ENCODE measurements at places on chromosomes 16 and 17.

- DNase-seq: no peak
Measured at GRCh38 chr17:28961391-28961790, 10.1 kb upstream of the PHF12 start.

GRCh38 chr17:6381526-6382465 lies 53.1 kb downstream of the AIPL1 start:
- no peak for DNase-seq

DNA sequence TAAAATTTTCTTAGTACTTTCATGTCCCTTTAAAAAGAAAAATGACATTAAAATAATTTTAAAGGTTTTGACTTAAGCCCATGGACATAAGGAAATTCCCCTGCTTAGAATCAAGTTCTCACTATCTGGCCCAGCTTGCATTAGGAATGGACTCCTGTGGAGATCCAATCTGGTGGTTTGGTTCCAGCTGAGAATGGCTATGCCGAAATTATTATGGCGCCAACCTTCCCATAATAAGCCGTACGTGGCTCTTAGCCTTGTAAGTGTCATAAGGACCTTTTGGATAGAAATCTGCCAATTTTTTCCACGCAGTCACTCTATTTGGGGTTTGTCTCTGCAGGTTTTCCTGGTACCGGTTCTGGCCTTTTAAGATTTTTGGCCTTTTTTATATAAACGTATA lies 262.1 kb upstream of the MAF start:
- DNase-seq: no peak

- DNase-seq: no peak
Measured at GRCh38 chr17:81952792-81953228, 5.8 kb upstream of the MYADML2 start.

GRCh38 chr16:14179116-14179515 lies 108.0 kb downstream of the MRTFB start:
- DNase-seq: no peak

DNA sequence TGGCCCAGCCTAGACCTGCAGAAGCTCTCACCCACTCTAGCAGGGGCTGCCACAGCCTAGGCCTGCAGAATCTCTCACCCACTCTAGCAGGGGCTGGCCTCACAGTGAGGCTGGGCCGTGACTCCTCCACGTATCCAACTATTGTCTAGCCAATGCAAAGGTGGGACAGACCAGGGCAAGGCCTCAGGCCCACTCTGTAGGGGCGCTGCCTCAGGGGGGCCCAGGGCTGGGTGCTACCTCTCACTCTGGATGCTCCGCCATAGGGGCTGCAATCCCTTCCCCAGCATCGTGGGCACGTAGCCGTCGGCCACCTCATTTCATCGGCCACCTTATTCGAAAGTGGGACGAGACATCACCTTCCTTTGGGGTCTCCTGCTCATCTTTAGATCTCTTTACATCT lies 51.7 kb downstream of the RPH3AL start:
- DNase-seq: no peak

DNA sequence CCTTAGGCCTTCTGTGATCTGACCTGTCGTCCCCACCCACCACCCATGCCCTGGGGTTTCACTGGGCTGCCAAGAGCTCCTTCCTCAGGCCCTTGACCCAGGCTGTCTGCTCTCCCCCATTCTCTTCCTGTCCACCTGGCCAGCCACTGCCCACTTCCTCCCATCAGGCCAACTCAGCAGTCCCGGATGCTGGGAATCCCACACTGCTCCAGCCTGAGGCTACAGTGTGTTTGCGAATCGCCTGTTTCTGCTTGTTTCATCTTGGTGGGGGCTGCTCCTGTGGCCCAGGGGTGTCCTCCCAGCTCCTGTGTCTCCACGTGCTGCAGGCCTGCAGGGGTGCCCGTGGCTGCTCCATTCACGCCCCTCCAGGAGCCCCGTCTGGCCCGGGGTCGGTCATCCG lies 839 bp upstream of the METRN start:
- no peak for DNase-seq

DNA sequence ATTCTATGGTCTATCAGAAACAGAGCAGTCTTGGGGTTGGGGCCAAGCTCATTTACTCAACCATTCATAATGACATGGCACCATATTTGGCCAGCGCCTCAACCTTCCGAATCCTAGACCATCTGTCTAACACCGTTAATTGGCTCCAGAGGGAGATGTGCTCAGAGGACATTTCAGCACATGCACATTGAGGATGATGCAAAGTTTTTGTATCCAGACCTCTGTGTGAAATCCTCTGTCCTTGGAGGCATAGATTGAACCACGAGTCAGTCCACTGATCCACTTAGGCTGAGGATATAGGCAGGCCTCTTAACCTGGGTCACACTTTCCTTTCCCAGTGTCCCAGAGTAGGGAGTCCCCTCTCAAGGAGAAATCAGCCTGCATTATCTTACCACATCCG lies 85.5 kb downstream of the SHISA6 start:
- no peak for DNase-seq

DNA sequence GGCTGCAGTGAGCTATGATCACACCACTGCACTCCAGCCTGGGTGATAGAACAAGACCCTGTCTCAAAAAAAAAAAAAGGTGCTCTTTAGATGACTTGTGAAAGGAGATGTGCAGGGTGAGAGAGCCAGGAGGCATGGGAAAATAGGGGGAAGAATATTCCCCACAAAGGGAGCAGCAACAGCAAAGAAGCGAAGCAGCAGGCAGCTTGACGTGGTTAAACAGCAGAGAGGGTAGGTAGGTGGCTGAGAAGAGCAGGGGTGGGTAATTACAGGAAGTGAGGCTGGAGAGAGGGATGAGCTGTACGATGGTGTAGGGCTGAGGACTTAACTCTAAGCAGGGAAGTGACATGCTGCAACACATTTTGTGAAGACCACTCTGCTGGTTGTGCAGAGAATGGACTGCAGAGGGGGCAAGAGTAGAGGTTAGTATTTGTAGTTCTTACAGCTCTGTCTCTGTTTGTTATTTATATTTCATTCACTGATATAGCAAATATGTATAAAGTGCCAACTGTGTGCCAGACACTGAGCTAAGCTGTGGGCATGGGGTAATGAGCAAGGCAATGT lies 1.6 kb downstream of the HEATR3 start:
- DNase-seq: peak; percentile 71

GRCh38 chr17:6811510-6811909 lies 20.0 kb downstream of the TEKT1 start:
- no peak for DNase-seq

GRCh38 chr17:37026531-37026869 lies 77.7 kb downstream of the AATF start:
- no peak for DNase-seq

DNA sequence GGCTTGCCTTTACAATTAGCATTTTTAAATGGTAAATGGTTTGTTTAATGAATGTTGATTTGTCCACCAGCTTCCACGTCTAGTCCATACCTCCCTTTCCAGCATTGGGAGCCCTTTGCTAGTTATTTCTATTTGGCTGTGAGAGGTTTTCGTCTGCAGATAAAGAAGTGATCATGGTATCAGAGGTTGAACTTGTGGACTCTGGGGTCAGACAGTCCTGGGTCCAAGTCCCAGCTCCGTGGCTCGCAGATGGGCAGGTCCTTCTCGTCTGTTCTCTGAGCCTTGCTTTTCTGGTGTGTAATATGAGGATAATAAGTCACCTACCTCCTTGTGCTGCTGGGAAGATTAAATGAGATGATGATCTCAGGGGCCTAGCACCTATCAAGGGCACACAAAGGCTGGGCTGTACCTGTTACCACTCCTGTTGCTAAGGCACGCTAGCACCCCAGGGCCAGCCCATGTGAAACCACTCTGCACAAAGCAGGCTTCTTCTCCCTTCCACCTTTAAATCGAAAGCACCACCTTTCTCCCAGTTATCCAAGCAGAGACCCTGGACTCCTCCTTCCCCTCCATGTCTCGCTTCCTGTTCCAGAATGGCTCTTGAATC lies 103.9 kb downstream of the GNAO1 start:
- DNase-seq: no peak

DNA sequence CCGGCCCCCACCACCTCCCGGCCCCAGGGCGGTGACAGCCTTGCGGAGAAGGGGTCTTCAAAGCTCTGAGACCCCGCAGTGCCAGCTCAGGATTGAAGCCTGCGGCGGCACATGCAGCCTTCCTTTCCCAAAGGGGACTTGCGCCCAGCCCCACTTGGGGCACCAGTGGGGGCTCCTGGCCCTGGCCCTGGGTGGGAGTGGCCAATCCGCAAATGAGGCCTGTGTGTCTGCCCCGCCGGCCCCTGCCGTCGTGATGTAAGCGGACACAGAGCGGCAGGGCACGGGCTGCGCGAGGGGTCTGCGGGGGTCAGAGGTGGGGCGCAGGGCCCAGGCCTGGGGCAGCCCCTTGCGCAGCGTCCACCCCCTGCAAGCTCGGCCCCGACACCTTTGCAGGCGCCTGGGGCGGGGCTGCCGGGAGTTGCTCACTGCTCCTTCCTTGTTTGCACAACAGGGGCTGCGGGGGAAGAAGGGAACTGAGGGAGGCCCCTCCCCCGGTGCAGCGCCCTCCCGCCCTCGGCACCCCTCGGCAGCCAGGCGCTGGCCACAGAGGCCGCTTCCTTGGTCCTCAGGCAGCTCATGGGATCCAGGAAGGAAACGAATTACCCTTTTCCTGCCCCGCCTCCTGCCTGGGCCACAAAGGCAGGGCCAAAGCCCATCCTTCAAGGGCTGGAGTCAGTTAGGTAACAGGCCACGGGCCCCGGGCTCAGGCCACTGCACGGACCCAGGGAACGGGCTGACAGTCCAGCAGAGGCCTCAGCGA lies 2.9 kb downstream of the SLC16A3 start:
- DNase-seq: no peak

- DNase-seq: peak; percentile 62
Measured at GRCh38 chr17:29588562-29589411, 661 bp downstream of the GIT1 start.

DNA sequence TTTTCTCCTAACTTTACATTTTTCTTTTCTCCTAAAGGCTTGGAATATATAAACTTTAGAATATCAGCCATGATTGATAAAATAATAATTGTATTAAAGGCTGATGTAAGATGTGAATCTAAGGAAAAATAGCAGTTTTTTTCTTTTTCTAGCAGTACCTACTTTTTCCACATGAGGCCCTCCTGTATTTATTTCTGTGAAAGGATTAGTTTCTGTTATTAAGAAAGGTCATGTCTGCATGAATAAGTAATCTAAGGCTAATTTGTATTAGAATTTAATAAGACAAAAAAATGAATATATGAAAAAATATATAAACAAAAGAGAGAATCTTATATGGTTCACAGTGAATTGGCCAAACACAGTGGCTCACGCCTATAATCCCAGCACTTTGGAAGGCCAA lies 85.3 kb downstream of the STXBP4 start:
- DNase-seq: no peak

GRCh38 chr17:7550344-7550743 lies 1.5 kb downstream of the TNFSF12 start:
- no peak for DNase-seq

GRCh38 chr17:58153046-58153445 lies 4.9 kb downstream of the OR4D1 start:
- peak; percentile 72 for DNase-seq

- no peak for DNase-seq
Measured at GRCh38 chr17:77647531-77647930, 311.0 kb upstream of the TNRC6C start.

DNA sequence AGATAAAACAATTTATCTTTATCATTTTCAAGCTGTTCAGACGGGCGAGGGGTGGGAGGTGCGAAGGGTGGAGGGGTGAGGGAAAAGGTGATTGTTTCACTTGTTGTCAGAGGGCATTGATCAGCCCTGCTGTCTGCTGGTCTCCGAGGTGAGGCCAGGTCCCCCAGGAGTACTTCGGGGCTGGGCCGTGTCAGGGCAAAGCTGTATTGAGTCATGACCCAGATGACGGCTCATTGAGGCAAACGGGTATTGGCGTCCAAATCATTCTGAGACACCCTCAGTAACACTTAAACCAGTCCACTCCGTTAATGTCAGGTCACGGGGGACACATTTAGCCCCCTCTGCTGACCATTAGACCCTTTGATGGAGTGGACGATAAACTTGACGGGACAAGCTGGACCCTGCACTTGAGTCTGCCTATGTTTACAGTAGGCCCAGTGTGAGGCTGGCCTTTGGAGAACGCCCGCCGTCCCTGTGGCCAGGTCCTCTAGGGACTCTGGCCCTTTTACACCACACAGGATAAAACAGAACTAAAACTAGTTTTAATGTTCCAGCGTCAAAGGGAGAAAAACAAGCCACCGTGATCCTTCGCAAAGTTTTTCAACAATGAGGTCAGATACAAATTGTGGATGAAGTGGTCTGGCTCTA lies 502.2 kb upstream of the ZFHX3 start:
- no peak for DNase-seq

DNA sequence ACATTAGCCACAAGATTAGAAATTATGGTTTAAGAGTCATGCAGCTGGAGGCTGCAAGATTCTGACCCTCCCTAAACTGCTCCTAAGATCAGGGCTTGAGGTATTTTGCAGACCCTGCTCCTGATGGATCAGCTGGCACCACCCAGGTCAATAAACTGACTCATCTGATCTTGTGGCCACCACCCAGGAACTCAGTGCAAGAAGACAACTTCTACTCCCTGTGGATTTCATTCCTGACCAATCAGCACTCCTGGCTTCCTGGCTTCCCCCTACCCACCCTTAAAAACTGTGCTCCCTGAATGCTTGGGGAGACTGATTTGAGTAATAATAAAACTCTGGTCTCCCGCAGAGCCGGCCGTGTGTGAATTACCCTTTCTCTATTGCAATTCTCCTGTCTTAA lies 25.0 kb upstream of the MILR1 start:
- DNase-seq: no peak

DNA sequence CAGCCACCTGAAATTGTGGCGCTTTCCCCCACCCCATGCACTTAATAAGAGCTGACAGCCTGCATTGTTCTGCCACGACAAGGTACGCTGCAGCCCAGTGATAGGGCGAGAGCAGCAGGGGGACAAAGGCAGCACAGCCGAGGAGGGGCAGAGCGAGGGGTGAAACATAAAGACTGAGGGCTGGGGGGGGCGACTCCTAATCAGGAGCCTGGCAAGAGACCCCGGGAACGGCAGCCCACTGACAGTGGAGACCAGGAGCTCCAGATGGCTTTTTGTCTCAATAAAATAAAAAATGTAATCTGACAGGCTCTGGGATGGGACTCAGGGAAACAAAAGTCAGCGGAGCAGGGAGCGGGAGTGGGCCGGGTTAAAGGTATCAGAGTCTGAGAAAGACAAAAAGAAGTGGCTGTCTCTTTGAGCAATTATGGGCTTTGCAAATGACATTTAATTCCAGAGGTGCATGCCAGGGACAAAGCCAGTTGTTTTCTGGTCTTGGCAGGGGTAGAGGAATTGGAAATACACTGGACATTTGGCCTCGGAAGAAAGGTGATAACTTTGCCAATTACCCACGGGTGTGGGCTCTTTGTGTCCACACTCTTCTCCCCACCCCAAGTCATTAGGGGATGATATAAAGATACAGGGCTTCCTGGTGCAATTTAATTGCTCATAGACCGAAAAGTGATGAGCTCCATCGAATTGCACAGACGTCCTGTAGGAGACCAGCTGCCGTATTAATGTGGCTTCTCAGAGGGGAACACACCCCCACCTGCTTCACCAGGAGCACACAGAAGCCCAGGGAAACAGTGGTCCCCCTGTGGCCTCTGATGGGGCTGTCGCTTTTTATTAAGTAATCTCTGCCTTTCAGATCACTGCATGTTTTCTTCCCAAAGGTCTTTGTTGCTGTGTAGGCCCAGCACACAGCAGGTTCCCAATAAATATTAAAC lies 17.6 kb upstream of the CCDC182 start:
- no peak for DNase-seq

Data from activated naive CD4-positive, alpha-beta T cell treated with anti-CD3 and anti-CD28 coated beads for 36 hours (primary cell).